ENCODE measurements at places on chromosomes 6 and 20.

DNA sequence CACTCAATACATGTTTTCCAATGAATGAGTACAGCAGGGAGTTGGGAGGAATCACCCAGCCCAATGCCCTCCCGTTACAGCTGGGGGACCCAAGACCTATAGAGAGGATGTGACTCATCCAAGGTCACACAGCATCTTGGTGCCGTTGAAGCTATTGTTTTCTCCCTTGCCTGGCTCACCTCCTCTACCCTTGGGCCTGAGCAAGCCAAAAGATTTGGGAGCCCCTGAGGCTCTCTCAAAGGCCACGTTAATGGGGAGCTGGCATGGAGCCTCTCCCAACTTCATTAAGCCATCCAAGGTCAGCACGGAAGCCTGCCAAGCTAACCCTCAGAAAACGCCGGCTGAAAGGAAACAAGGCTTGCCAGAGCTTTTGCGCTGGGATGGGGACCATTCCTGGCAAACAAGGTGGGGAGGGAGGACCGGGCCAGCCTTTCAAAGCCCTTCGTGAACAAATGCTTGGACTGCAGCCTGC, 30.4 kb downstream of the KCNB1 start:
- DNase-seq, result peak; percentile 86

GRCh38 chr6:152461556-152461955, 175.6 kb downstream of the SYNE1 start:
- no peak for DNase-seq

GRCh38 chr6:144156338-144156737, 6.0 kb downstream of the STX11 start:
- DNase-seq, result no peak

GRCh38 chr6:147508042-147508865, at the start of gene SAMD5:
Gene SAMD5, plus strand, starts transcription at chr6:147508690. Its CDS starts 239 bp downstream, at chr6:147508929.
- DNase-seq, result peak; percentile 85

DNA sequence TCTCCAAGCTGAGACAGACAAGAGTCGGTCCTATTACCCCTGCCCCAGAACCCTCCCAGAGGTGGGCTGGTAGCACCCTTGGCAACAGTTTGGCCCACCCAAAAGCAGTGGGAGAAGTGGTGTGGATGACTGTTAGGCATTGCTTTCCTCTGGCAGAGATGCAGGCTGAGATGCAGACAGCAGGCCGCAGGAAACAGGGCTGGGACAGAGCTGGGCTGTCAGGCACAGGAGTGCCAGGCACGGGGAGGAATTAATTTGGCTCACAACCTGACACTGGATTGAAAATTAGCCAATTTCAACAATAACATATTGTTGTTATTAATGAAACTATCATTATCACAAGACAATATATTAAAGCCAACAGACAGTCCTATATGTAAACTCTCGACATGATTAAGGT, 15.7 kb upstream of the SIRT5 start:
- no peak for DNase-seq

GRCh38 chr6:109783250-109783986, 92.3 kb downstream of the FIG4 start:
- DNase-seq, result no peak

GRCh38 chr20:21096321-21097043, 9.7 kb downstream of the LINC00237 start:
- DNase-seq, result no peak

DNA sequence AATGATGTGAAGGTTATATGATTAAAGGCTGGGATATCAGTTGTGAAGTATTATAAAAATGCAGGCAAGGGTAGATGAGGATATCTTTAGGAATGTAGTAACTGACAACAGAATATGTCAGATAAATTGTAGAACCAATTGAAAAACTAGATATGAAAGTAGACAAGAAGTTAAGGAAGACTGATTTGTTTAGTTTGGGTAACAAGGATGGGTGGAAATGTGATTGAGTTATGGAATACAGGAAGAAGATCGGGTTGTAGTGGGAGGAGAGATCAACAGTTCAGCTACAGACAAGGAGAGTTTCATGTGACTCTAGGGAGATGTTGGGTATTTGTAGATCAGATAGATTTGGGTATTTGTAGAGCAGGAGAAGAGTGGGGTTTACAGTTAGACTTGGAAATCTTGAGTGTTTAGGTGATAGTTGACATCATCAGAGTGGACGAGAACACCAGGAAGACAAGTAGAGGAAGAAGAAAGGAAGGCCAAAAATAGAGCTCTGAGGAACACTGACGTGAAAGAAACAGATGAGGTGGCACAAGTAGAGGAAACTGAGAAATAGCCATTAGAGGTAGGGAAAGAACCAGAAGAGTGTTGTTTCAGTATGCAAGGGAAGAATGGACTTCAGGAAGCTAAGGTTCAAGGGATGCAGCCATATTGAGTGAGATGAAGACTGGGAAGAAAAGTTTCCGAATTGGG, 12.1 kb upstream of the TSPYL1 start:
- no peak for DNase-seq

DNA sequence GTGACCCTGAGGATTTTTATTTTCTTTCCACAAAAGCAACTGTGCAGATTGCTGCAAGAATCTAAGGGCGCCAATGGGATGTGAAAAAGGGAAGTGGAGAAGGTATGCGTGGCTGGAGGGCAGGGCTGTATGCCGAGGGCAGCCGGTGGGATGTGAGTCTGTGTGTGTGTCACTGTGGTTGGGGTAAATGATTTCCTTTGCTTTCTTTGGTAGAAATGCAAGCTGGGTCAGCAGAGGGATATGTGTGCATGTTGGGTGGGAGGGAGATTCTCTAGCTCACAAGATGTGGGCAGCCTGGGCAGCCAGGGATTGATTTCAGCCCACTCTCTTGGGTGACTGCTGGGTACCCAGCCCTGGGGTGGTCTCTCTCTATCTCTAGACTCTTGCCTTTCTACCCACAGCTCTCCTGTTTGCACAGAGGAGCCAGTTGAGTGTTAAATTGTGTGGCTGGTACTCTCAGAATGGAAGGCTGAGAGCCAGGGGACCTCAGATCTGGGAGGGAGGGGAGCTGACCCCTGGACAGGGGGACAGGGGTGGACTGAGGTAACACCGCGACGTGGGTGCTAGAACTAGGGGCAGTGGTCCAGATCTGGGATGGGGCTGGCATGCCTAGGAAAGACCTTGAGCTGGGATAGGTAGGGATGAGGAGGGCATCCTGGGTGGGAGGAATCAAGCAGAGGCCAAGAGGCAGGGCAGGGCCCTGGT, 136.8 kb upstream of the RNF24 start:
- DNase-seq, result no peak

- no peak for DNase-seq
Observed at GRCh38 chr6:147154454-147154853, 49.8 kb upstream of the STXBP5 start.

DNA sequence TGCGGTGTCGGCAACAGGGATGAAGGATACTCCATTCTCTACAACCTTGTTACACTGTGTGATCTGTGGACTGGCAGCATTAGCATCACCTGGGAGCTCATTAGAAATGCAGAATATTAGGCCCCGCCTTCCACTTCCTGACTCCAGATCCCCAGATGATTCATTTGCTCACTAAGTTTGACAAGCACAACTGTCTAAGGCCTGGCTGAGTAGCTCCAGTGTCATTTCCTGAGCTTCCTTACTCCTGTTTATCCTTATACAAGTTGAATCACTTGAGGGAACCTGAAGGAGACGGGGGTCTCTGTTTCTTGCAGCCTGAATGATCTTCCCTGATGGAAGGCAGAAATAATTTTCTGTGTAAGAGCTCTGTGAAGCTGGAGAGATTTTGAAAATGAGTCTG, 32.7 kb upstream of the PROKR2 start:
- DNase-seq, result no peak

DNA sequence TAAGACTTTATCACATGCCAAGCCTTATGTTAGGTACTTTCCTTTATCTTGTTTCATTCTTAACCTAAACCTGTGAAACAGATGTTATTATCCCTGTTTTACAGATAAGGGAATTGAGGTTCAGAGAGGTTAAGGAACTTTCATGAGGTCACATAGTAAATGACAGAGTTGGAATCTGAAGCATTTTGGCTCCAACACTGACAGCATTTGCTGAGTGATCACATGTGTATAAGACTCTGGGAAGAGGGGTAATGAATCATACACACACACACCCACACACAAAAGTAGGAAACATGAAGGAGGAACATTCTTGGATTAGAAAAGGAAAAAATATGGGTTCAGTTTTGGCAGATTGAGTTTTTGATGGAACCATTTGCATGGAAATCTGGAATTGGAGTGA, 212.5 kb downstream of the GJA1 start:
- no peak for DNase-seq

DNA sequence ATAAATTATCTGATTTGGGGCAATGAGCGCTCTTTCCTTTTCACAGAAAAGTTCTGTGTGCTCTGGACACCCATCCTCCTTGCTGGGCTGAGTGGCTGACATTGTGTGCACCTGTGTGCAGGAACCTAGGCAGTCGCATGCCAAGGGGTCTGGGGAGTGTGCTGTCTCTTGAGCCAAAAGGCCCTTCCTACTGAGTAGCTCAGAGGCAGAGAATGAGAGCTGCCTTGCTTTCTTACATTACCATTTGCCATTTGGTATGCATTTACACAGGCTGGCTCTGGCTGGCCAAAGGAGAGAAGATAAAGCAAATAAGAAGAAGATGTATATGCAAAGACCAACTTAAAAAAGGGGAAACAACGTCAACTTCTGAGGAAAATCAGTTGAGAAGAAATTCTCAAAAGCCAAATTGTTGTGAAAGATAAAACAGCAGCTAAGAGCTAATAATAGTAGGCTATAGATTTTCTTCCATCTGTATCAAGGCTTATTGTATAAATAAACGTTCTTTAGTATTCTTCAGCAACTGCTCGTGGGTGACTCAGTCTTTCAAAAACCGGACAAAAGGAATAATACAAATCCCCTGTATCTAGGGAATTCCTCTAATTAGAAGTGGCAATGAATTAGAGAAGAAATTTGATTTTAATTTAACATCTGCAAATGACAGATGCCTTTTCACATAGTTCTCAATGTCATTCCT, 121.9 kb downstream of the INSM1 start:
- no peak for DNase-seq

GRCh38 chr6:141744194-141744925, 388.4 kb upstream of the GJE1 start:
- DNase-seq, result no peak

- no peak for DNase-seq
Observed at GRCh38 chr6:36069573-36069972, 42.0 kb downstream of the MAPK14 start.

DNA sequence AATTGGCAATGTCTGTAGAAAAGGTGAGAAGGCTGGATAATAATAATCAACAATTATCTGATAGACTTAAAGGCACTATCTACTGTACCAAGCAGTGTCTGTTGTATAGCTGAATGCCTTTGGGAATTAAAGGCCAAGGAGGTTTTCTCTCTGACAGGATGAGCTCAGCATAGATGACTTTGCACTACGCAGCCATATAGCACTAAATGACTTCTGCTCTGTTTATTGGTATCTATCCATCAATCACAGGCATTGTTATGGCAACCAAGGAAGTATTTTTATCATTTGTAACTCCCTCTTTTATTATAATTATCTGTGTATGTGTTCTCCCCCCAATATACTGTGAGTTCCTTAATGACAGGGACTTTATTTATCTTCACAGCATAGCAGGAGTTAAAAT, 654.3 kb downstream of the PHF3 start:
- DNase-seq, result no peak

- no peak for DNase-seq
Observed at GRCh38 chr6:101747716-101748115, 354.2 kb downstream of the GRIK2 start.

DNA sequence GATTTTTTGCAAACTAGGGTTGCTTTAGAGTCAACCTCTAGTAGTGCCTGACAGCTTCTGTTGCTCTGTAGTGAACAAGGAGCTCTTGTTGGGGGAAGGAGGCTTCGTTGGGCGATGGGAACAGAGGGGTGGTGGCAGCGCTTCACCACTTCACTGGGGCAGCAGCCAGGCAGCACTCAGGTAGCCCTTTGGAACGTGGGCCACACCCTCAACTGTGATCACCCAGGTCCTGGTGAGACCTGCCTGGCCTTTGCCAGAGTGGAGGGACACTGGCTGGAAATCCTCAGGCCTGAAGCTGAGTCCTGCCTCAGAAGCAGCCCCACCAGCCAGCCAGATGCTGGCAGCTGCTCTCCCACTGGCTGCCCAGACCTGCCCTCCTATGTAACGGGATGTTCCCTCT, 10.4 kb upstream of the EDN3 start:
- no peak for DNase-seq

GRCh38 chr6:139751179-139751578, 376.7 kb upstream of the CITED2 start:
- DNase-seq, result no peak

GRCh38 chr6:138454981-138455706, 44.1 kb downstream of the NHSL1 start:
- no peak for DNase-seq

GRCh38 chr6:132153221-132153898, 202.2 kb upstream of the CCN2 start:
- DNase-seq, result no peak

DNA sequence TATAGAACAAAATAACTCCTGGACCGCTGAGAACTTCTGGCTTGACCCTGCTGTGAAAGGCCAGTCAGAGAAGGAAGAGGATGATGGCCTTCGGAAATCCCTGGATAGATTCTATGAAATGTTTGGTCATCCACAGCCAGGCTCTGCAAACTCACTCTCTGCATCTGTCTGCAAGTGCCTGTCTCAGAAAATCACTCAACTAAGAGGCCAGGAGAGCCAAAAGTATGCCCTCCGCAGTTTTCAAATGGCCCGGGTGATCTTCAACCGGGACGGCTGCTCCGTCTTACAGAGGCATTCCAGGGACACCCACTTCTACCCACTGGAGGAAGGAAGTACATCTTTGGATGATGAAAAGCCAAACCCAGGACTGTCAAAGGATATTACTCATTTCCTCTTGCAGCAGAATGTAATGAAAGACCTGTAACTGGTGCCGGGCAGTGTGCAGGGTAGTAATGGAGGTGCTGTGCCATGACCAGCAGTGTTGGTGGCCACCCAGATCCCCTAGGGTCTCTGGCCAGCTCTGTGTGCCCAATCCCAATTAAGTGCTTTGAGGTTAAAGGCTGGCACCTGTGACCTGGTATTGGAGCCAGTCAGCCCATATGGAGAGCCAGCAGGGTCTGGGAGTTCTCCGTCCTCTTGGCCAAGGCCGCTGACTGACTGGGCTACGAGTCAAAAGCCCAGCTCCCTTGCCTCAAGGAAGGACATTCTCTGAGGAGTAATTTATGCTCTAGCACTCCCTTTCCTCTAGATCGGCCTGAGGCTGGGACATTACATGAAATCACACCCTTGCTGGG, 87.1 kb downstream of the TRMT6 start:
- DNase-seq, result no peak

DNA sequence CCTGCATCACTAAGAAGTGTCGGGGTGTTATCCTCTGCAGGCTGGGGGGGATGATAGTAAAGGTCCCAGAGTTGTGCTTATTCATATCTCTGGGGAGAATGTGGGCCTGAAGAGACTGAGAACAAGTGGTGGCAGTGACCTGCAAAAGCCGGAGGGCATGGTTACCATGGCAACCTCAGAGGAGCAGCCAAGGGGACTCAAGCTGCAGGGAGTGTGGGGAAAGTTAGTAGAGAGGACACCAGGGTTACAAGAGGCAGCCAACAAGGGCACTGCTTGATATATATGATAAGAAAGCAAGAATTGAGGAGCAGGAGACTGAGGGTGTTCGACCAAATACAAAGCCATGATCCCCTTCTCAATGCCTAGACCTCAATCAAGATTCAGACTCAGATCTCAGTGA, 46.1 kb downstream of the HLA-F start:
- DNase-seq, result no peak
